ENCODE measurements at places on chromosomes 6 and 20.

- DNase-seq, result no peak
Observed at GRCh38 chr6:41100871-41101287, 28.1 kb downstream of the NFYA start.

DNA sequence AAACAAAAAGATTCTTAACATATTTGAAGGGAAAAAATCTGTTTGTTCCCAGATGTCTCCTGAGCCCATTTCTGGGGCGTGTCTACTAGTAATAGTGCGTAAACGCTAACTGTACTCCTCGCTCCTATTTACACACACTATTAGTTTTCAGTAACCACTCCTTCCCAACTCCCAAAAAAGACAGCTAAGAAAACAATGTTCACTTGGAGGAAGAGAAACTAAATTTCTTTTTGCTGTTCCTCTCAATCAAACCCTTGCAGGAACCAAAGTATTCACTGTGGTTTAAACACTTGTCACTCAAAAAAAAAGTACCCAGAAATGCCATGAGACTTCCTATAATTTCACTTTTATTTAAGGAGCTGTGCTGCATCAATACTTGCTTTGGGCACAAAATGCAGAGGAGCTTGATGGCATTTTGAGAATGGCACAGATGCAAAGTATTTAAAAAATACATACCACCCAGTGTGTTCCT lies 118.2 kb downstream of the BACH2 start:
- DNase-seq, result no peak

DNA sequence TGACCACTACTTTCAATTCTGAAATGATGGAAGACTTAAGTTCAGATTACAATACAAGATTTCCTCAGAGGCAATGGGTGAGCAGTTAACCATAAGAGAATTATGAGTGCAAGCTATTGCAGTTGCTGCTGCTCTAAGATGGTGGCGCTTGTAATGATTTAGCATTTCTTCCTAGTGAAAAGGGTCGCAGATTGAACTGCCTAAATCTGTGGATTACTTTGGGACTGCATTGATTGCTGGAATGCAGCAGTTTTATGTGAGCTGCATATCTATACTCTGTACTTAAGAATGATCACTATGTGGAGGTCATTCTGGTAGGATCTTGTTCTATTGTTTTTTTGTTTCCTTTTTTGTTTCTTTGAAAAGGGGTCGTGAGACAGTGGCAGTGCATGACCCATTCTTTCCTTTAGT lies 5.3 kb downstream of the SCAF8 start:
- DNase-seq, result no peak

DNA sequence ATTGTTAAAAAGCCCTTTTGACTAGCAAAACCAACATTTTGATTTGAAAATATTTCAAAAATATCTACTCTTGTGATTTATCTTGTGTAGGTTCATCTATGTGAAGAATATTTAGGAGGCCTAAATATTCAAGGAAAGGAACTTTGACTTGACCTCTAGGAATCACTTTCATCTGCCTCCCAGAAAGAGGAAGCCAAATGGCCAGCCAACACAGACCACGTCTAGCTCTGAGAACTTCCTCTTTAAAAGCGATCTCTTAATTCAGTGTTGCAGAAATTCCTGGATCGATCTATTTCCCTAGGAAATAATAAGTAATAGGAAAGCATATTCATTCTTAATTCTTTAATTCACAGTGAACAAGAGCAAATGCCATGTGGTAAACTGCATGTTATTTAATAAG lies 9.6 kb upstream of the MOXD1 start:
- no peak for DNase-seq

- no peak for DNase-seq
Observed at GRCh38 chr6:53090576-53090975, 25.4 kb downstream of the FBXO9 start.

GRCh38 chr6:125031385-125031784 lies 69.1 kb downstream of the RNF217 start:
- no peak for DNase-seq

- no peak for DNase-seq
Observed at GRCh38 chr20:39857835-39858234, 831.2 kb downstream of the MAFB start.

GRCh38 chr6:123418071-123418470 lies 218.7 kb downstream of the TRDN start:
- DNase-seq, result no peak

- DNase-seq, result no peak
Observed at GRCh38 chr6:15081447-15081846, 164.4 kb upstream of the JARID2 start.

DNA sequence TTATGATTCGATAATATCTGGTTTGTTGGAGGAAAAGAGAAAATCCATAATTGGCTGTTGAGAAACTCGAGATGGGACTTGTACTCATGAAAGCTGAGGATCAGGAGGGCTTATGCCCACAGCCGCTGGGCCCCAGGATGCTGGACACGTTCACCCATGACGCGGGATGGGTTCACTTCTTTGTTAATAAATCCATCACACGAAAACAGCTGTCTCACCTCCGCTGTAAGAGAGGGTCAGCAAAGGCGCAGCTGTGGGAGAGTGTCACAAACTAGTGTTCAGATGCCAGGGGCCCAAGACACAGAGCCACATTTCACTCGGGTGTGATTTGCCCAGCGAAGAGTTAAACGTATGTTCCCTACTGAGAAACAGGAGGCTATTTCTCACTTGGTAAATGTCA lies 315.1 kb downstream of the THBS2 start:
- DNase-seq, result no peak

DNA sequence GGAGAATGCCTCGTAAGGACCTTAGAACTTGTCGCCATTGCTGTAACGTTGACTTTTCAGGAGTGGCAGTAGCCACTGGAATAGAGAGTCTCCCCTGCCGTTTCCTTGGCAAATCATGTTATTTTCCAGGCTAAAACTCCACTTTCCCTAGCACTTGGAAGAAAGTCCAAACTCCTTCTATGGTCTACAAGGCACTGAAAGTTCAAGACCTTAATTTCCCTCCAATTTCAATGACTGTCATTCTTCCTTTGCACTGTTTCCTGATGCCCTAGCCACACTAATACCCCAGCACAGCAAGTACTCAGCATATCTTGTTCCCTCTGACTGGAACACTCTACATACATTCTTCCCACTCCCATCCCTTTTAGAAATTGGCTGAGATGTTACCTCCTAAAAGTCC lies 1.8 kb upstream of the TBPL1 start:
- no peak for DNase-seq

- no peak for DNase-seq
Observed at GRCh38 chr20:55353206-55353605, 652.1 kb downstream of the CBLN4 start.

- DNase-seq, result no peak
Observed at GRCh38 chr6:129565366-129565765, 144.6 kb downstream of the ARHGAP18 start.

DNA sequence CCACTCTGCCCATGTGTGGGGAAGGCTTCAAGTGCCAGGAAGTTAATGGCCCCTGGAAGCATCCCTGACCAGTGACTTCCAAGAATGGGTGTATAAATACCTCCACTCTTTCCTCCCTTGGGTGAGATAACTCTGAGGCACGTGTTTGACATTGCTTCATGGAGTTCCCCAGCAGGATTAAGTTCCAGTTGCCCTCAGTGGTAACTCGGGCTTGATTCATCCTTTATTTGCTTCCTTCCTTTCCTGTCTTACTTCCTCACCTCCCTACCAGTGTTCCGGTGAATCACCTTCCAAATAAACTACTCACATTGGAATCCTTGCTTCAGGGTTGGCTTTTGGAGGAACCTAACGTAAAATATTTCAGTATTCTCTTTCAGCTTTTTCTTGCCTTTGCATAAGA lies 84.6 kb upstream of the JAG1 start:
- DNase-seq, result no peak

GRCh38 chr6:144049386-144049785 lies 41.3 kb upstream of the PLAGL1 start:
- DNase-seq, result no peak

GRCh38 chr6:20875369-20875963 lies 341.2 kb downstream of the CDKAL1 start:
- DNase-seq, result no peak

DNA sequence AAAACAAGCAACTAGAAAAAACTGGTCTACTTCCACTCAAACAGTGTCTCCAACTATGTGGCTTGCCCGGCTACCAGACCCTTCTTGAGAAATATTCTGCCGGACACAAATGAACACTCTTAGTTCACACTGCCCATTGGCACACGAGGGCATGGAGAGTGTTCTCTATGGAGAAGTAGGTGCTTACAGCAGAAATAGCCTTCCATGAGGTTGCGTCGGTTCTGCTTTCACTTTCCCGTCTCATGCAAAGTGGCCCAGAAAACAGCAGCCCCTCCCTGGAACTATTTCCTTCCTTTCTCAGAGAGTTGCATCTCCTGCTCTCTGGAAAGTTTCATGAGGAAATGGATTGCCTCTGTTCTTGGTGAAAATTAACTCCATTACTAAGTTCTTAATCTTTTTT lies 9.5 kb upstream of the HLA-DOA start:
- DNase-seq, result no peak

GRCh38 chr6:156727715-156728385 lies 49.3 kb upstream of the ARID1B start:
- DNase-seq, result no peak

DNA sequence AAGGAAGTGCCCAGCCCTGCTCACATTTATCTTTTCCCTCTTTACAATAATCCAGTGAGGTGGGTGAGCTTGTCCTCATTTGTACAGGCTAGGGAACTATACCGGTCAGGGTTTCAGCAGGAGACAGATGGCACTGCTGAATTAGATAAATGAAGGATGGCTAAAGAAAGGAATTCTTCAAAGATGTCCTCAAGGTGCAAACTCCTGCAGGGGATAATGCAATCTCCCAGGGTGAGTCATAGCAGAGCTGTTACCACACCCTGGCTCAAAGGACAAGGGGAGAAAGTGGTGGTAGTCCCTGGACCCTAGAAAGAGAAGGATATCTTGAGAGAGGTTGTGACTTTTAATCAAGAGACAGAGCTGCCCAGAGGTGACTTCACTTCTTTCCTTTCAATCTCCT lies 66.7 kb downstream of the RFPL4B start:
- no peak for DNase-seq

DNA sequence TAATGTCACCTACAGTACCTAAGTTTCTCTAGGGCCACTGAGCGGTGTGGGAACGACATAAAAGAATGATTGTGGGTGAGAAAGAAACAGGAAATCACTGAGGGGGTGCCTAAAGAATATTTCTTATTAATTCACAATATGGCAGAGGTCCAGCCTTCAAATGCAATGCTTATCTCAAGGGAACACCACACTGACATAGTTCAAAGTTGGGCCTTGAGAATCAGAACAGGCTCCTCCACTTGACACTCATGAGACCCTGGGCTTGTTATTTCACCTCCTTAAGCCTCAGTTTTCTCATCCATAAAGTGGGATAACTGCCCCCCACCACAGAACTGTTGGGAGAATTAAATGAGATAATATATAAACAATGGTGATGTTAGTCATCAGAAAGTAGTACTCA lies 40.4 kb upstream of the ARHGAP18 start:
- DNase-seq, result no peak

DNA sequence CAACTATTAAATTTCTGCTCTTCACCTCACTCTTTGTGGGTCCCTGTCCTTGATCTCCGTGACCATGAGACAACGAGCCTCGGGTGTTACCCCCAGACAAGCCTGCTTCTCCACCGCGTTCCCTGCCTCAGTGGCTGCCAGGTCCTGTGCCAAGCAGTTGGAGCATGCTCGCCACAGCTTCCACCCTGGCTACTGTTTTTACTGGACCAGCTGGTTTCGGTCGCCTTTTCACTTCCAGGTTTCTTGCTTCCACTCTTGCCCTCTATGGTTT lies 5.6 kb downstream of the TP53RK start:
- no peak for DNase-seq

GRCh38 chr6:134714679-134715078 lies 235.2 kb downstream of the ALDH8A1 start:
- DNase-seq, result no peak

DNA sequence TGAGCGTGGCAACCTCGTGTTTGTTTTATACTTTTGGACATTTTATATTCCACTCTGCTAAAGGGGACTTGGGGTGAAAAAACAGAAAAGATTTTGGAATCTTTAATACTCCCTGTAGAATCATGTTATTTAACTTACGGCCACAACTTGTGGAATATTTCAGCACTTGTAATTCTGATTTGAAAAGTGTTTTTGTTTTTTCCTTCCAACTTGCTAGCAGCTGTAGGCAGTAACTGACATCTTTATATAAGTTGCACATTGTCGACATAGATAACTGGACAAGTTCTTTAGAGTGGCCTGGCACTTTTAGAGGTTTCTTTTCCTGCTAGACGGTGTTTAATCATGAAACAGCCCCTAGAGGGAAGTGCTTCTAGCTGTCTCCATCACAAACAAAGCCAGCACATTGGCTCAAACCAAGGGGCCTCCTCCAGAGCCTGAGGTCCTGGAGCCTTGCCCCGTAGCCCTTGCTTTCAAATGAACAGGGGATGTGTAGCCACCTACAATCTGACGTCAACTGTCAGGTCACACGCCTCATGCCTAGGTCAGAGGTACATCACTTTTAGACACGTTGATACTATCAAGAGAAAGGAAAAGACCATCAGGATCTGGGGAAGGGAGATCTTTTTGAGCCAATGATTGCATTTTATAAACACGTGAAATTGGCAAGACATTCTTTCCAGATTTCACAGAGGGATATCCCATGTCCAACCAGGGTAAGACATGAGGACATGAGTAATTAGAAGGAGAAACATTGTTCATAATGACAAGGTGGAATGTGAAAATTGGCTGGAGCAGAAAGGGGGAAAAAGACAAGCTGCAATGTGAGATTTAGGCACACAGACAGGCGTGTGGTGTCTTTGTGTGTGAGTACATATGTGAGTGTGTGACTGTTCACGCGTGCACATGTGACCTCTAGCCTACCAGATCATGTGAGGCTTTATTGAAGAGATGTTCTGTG lies 92.1 kb downstream of the TXNDC5 start:
- DNase-seq, result no peak

DNA sequence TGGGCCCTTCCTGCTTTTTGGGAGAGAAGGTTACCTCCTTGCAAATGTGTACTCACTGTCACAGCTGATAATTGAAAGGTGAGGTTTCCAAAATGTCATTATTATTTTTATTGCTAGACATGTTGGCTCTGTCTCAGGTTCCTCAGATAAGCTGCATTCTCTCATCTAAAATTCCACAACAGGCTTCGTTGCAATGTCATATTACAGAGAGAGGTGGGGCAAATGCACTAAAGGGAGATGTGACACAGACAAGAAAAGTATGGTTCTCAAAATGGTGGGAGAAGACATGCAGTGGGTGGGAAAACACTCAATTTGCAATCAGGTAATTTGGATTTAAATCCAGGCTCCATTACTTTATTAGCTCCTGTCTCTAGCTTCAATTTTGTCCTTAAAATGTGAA lies 256.4 kb upstream of the POU3F2 start:
- DNase-seq, result no peak

Measured in activated gamma-delta T cell treated with Interleukin-2 at 50 U/mL for 16 hours (primary cell).